GM23248 (cell line): ENCODE measurements at places on chromosomes 5 and 9. TPM values are rescaled to one million over a fixed set of nuclear protein-coding genes. Genes with fewer than 3 reads are reported as not detected.
A peak's percentile ranks its signal among the peaks of the same experiment; 100 is the strongest.

The TEX53 gene
- not detected in 2 replicates for polyA plus RNA-seq

The WDR31 gene
- 3.1 and 3.7 TPM in 2 replicates for polyA plus RNA-seq

The ADAMTS2 gene
- 61.3 and 62.0 TPM in 2 replicates for polyA plus RNA-seq

The POMT1 gene
- 28.4 and 29.4 TPM in 2 replicates for polyA plus RNA-seq

DNA sequence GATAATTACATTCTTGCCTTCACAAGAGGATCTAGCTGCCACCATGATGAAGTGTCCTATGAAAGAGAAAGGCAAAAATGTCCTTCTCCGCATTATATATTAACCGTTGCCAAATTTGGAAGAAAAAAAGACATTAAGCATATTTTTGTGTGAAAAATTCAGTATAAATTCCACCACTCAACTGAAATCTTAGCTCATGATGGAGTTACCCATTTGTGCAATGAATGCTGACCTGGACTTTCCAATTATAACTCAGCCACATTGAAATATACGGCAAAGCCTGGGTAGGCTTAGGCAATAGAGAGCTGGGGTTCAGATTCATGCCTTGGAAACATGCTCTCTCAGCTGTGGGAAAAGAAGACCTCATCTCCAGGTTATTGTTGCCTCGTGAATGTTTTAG is 71.3 kb upstream of the VCAN start:
- DNase-seq = no peak

GRCh38 chr9:35533398-35533797 is 43.5 kb downstream of the RUSC2 start:
- peak; percentile 69 for DNase-seq

DNA sequence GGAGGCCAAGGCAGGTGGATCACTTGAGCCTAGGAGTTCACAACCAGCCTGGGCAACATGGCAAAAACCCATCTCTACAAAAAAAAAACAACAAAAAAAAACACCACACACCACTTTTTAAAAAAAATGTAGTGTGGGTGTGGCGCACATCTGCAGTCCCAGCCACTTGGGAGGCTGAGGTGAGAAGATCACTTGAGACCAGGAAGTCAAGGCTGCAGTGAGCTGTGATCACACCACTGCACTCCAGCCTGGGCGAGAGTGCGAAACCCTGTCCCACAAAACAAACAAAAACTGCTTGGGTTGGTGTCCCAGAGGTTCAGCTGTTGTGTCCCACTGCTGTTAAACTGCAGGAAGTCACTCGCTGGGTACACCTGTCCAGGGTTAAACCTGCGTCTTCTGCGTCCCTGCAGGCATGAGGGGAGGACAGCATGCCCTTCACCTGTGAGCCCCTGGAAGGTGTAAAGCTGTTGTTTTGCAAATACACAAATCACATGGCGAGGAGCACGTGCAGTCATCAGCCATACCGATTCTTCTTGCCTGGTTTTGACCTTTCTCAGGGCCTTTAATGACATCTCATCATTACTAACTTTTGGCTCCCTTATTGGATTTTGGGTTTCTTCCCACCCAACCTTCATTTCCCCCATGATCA is 29.3 kb upstream of the CLPTM1L start:
- DNase-seq = no peak

GRCh38 chr9:97907632-97908031 is 14.7 kb downstream of the TRMO start:
- DNase-seq = no peak

DNA sequence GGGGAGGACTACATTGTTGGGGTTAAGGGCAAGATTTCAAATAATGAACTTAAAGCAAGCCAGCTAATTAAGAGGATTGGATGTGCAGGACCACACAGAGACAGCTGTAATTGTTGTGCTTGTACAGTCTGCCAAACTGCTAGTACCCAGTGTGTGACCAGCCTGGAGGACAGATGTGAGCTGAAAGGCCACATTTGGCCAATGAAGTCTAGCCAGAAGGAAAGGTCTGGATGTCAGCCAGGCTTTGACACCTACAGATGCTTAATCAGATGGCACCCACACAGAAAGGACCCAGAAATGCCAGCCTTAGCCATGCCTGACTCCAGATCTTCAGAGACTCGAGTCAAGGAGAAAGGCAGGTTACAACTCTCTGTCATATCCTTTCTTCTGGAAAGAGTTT is 491.1 kb downstream of the KIF4B start:
- no peak for DNase-seq

GRCh38 chr5:134536876-134537275 is 11.4 kb downstream of the JADE2 start:
- no peak for DNase-seq
